ENCODE measurements at places on chromosomes 3 and 15. TPM values are rescaled to one million over a fixed set of nuclear protein-coding genes. Genes with fewer than 3 reads are reported as not detected.

The MKRN3 gene
- 0.65 TPM for total RNA-seq

The APOD gene
- total RNA-seq: 13.5 TPM

The SI gene
- not detected for total RNA-seq

The RAB8B gene
- 84.5 TPM for total RNA-seq

The IL17RE gene
- total RNA-seq: 0.09 TPM

The GCNT3 gene
- not detected for total RNA-seq

The MAPK6 gene
- total RNA-seq: 56.7 TPM

The ZBBX gene
- total RNA-seq: not detected

The RIOX2 gene
- total RNA-seq: 29.3 TPM

The TNFSF10 gene
- 101 TPM for total RNA-seq

The SAMD7 gene
- not detected for total RNA-seq

The DNASE1L3 gene
- total RNA-seq: 1.7 TPM

The STARD5 gene
- total RNA-seq: 2.1 TPM

The ATP13A4 gene
- total RNA-seq: 0.09 TPM

The SELENOT gene
- total RNA-seq: 239 TPM

The POLQ gene
- total RNA-seq: 1.9 TPM

The SMCO1 gene
- not detected for total RNA-seq

The PRKCI gene
- 25.0 TPM for total RNA-seq

The STAG1 gene
- 34.7 TPM for total RNA-seq

The ADGRG7 gene
- total RNA-seq: not detected

The IQCF2 gene
- not detected for total RNA-seq

The TIGIT gene
- not detected for total RNA-seq

The PLD1 gene
- 96.2 TPM for total RNA-seq

The GABRB3 gene
- under 0.01 TPM for total RNA-seq

The LRRC31 gene
- not detected for total RNA-seq

The CPEB1 gene
- 0.17 TPM for total RNA-seq

The GNAI2 gene
- 332 TPM for total RNA-seq

The HTR3E gene
- total RNA-seq: not detected

The MELTF gene
- 0.60 TPM for total RNA-seq

The LRRIQ4 gene
- not detected for total RNA-seq
